ENCODE measurements at places on chromosomes 7 and 10. TPM values are rescaled to one million over a fixed set of nuclear protein-coding genes. Genes with fewer than 3 reads are reported as not detected.

DRGX gene
- not detected for total RNA-seq

- DNase-seq: no peak
These were observed 81.6 kb downstream of the NPY start for GRCh38 chr7:24365606-24366005.

DNA sequence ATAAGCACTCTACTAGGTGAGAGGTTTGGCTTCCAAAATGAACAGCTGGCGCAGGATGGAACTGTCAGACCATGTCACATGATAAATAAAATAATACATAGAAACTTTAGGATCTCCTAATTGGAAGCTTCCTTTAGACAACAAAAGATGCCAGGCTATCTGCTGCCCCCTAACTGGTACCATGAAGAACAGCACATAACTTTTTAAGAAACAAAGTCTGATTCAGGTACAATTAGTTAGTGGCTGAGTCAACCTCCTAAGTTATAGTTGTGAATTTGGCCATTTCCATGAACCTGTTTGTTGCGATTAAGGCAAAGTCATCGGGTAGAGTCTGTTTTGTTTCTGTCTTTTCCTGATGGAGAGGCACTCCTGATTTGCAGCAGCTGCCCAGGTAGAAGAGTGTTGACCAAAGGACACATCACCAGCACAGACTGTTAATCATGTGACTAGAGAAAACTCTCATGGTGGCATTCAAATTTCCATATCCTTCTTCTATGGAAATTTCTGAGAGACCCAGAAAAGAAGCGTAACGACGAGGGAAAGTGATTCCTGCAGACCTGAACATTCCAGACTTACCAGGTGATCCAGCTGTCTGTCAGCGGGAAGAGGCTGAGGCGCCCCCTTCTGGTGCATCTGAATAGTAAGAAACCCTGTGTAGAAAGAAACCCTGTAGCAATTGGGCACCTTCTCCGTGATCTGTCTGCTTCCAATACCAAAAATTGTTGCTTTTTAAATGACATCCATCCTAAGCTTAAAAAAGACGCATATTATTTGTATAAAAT, 8.6 kb upstream of the INHBA start:
- no peak for DNase-seq

SYT15B gene
- 4.9 TPM for total RNA-seq

SP8 gene
- total RNA-seq: not detected

RNF148 gene
- 3.5 TPM for total RNA-seq

SDK1 gene
- total RNA-seq: 27.3 TPM

DNA sequence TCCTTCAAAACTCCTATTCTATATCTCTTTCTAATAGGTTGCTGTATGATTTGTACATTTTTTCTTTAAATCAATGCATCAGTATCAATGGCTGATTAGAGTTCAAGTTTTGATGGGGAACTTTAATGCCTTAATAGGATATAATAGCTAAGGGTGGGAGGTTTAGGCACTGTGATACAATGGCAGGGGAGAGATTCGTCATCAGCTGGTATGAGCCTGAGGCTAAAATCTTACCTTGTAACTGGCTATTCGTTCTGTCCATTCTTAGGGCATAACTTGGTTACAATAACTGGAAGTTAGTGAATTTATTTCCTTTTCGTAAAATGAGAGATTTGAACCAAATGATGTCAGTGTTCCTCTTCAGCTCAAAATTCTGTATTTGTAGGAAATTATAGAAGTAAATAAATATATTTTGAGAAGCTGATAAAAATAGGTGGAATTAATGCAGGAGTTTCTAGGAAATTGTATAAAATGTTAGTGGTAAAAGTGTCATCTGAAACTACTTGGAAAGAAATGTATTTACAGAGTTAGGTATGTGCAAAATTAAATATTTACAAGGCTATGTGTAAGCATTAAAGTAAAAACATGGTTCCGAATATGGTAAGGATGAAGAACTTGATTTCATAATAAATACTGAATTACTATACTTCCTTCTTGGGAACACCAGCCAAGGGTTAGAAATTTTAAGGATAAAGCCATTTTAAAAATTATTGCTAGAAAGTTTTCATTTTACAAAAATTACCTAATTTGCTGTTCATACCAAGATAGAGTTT, 27.5 kb upstream of the NAMPT start:
- DNase-seq: no peak

DNA sequence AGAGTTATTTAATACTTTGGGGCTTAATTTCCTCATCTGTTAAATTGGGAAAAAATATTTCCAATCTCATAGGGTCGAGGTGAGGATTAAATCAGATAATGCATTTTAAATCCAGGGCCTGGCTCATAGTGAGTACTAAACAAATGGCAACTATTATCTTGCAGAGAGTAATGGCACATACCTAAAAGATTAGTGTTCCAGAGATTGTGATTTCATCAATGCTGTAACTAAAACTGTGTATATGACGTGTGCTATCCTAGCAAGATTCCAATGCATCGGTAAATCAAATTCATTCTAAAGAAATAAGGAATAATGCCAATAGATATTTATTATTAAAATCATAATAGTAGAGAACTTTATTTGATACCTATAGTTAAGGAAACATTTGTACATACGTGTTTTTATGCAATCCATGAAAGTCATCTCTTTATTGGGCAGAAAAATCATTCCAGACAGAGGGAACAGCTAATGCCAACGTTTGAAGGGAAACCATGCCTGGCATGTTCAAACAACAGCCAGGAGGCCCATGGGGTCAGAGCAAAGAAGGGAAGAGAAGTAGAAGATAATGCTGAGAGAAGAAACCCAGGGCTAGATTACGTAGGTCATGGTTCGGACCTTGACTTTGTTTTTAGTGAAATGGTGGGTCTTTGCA, 174.8 kb upstream of the AGR3 start:
- DNase-seq: no peak

RHOBTB1 gene
- 10.9 TPM for total RNA-seq

DNA sequence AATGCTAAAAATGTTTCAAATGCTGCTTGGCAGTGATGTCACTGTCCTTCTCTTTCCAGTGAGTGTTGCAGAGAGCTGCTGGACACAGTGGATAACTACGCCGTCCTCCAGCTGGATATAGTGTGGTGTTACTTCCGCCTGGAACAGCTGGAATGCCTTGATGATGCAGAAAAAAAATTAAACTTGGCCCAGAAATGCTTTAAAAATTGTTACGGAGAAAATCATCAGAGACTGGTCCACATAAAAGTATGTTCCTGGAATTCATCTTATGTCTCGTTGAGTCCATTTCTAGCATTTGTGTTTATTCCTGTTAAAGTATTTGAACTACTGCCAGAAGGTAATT, 25.2 kb downstream of the NUB1 start:
- DNase-seq: no peak

CDK14 gene
- total RNA-seq: 23.5 TPM

GPR37 gene
- 1.6 TPM for total RNA-seq

HABP2 gene
- total RNA-seq: 0.23 TPM

MICU1 gene
- 48.2 TPM for total RNA-seq

DNA sequence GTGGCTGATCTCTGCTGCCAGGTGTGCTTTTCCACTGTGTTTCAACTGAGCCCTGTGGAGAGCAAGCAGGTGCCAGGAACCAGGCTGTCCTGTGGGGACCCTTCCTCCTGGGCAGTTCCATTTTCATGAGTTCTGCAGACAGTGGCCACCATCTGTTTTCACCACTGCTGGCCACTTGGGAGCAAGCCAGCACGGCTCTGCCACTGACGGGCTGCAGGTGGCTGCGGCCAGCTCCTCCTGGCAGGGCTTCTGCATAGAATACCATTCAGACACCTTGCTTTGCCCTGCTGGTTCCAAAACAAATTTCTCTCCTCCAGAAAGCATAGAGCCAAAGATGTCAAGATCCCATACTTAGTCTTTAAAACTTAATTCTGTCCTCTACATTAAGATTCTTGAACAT, 48.3 kb downstream of the LANCL2 start:
- no peak for DNase-seq

DNA sequence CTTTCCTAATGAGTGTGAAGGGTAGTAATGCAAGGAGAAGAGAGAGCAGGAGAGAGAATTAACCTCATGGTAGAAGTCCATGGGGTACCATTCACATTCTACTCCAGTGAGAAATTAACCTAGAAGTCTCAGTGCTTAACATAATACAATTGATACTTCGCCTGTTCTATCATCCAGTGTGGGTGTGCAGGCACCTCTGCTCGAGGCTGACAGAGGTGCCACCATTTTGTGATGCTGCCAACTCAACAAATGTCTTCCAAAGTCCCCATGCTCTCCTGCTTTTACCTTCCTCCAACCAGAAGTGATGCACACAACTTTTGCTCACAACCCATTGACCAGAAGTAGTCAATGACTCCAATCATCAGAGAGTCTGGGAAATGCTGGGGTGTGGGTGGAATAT, 118.3 kb upstream of the LAMB4 start:
- no peak for DNase-seq

DNA sequence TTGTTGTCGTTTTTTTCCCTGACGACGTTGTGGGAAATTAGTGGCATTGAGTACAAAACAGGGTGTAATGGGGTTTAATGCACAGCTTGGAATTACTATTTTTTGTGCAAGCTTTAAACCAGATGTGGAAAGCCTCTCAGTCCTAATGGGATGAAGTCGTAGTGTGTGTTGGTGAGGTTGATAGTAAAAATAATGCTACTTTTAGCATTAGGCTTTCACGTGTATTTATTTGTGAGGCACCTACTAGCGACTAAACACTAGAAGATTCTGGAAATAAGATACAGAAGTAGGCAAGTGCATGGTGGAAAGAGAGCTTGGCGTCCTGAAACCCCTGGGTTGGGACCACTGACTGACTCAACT, 588 bp upstream of the ORC5 start:
- DNase-seq: no peak

DNA sequence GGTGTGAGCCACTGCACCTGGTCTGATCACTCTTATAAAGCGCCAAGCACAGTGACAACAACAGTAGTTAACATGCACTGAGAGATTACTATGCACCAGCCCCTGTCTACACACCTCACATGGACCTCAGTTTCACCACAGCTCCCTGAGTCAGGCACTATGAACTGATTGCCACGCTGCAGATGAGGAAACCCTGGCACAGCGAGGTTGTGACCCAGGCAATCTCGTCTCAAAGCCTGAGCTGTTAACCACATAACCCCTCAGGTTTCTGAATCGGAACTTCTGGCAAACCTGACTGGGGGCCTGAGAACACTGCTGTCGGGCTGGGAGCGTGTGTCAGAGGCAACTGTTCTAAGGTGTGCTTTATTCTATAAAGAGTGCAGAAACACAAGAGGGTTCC, 150.8 kb downstream of the RNF216 start:
- DNase-seq: no peak

DNA sequence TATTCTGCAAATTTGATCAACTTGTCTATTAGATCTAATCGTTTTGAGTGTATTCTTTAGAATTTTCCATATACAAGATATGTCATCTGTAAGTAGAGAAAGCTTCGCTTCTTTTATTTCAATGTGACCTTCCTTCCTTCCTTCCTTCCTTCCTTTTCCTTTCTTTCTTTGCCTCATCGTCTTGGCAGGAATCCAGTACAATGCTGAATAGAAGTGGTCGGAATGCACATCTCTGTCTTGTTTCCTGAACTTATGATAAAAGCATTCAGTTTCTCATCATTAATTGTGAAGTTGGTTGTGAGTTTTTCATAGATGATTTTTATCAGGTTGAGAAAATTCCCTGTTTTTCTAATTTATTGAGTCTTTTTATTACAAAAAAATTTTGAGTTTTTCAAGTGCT, 300.7 kb upstream of the ZNF32 start:
- DNase-seq: no peak

MBLAC1 gene
- total RNA-seq: 1.5 TPM

DNA sequence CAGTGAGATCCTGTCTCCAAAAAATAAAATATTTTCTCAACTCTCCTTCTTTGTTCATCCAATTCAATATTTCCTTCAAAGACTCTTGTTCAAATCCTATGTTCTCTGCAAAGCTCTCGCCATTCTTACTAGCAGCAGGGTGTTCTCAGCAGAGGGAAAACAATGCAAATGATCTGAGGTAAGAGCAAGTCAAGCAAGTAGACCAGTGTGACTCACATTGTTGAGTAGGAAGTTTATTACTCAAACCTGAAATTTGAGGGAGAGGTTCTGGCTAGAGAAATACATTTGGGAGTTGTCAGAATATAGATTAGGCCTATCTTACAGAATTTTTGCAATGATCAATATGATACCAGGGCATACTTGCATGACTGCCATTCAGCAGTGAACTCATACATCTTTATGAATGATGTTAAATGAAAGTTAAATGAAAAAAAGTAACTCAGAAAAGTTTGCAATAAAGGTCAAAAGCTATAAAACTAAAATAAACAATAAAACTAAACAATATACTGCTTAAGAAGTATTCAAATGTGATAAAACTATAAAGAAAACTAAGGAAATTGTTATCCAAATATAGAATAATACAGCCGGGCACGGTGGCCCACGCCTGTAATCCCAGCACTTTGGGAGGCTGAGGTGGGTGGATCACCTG, 5.8 kb downstream of the IDE start:
- DNase-seq: no peak

All from ureter (tissue), 1 donor.